IMR-90 (cell line): ENCODE measurements at places on chromosomes 16 and 17. TPM values are rescaled to one million over a fixed set of nuclear protein-coding genes. Genes with fewer than 3 reads are reported as not detected.

DNA sequence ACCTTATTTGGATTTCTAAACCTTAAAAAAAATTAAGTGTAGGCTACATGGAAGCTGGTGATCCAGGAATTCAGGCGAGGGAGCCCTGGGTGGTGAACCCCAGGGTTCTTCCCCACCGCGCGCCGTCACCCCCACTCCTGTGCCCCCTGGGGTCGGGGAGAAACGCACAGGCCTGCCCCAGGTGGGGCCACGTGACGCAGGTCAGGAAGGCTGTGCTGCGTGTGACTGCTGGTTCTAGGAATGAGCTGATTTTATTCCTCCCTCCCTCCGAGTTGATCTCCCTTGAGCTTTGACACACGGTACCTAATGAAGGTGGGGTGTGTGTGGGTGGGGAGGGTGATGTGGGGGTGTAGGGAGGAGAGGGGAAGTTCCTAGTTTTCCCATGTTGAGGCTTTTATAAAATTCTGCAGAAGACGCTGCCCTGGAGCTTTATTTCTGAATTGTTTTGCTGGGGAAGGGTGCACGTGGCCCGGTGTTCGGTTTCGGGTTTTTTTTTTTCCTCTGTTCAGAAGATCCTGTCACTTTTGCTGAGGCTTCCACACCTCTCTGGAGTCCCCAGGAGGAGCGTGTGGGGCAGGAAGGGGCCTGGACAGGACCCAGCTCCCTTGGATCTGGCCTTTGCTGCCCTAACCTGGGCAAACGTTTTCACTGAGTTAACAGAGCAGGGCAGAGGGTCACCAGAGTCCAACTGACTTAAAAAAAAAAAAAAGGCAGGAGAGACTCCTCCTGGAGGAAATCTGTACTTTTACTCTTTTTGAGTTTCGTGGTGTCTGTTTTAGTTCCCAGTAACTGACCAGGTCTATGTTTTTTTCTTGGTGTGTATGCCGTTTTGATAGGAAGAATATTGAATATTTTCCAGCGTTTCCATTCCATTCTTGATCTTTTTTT, 55.8 kb upstream of the GSE1 start:
- no peaks in the 10 kb centered on the region for H3K27me3 ChIP-seq
- peak overlapping the region; percentile 25 for H3K27ac ChIP-seq
- peaks cover 10% of the 10 kb centered on the region for H3K4me1 ChIP-seq
- no peaks in the 10 kb centered on the region for H3K36me3 ChIP-seq
- H3K4me3 ChIP-seq = peak overlapping the region; percentile 93
- no peak for DNase-seq

DNA sequence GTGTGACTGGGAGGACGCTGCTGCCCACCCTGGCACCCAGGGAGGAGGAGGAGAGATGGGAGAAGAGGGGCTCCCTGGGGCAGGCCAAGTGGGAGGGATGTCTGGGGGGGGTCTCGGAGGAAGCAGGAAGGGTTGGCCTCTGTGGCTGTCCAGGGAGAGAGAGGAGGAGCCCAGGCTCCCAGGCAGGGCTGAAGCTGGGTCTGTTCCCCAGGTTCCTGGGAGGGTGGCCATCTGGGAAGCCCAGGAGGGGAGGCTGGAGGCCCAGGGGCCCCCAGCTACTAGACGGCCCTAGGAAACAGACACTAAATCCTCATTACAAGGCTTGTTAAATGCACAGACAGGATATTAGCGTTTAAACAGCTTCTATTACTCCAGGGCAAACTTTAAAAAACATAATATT, 139.8 kb downstream of the ENGASE start:
- H3K27me3 ChIP-seq = peaks cover 41% of the 10 kb centered on the region; the same call in 1 of the 2 replicates
- H3K36me3 ChIP-seq = no peaks in the 10 kb centered on the region
- no peak overlapping the region for H3K27ac ChIP-seq

Gene TBC1D3K
- total RNA-seq = not detected in 2 replicates

- H3K4me3 ChIP-seq = no peak overlapping the region
- H3K27me3 ChIP-seq = no peaks in the 10 kb centered on the region
Measured at GRCh38 chr17:41442739-41443138, 2.0 kb upstream of the KRT38 start.

- no peak overlapping the region for H3K4me3 ChIP-seq
- H3K27me3 ChIP-seq = no peaks in the 10 kb centered on the region
- DNase-seq = peak; percentile 95
- H3K36me3 ChIP-seq = no peaks in the 10 kb centered on the region
- peak overlapping the region; percentile 95 for H3K27ac ChIP-seq
Measured at GRCh38 chr17:50212121-50212843, 10.9 kb upstream of the COL1A1 start.

Gene HID1
- total RNA-seq = 0.18 and 0.56 TPM in 2 replicates

DNA sequence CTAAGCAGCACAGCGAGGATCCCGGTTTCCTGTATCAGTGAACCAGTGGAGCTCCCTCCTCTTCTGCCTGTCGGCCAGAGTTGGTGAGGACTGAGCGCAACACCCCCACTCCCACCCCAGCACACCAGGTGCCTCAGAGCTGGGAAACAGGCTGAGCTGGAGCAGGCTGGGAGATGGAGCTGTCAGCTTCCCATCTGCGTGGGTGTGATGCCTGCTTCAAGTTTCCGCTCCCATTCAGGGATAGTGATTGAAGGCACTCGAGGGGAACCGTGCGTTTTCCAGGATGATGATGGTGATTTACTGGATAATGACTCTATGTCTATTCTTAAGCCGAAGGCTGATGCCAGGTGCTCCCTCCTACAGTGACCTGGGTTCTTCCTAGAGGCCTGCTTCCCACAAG, 144.5 kb downstream of the TMEM132E start:
- no peak overlapping the region for H3K4me3 ChIP-seq
- no peaks in the 10 kb centered on the region for H3K4me1 ChIP-seq
- H3K27ac ChIP-seq = no peak overlapping the region
- H3K36me3 ChIP-seq = no peaks in the 10 kb centered on the region
- DNase-seq = no peak
- H3K27me3 ChIP-seq = no peaks in the 10 kb centered on the region

Gene KCNJ18
- not detected in 2 replicates for total RNA-seq

DNA sequence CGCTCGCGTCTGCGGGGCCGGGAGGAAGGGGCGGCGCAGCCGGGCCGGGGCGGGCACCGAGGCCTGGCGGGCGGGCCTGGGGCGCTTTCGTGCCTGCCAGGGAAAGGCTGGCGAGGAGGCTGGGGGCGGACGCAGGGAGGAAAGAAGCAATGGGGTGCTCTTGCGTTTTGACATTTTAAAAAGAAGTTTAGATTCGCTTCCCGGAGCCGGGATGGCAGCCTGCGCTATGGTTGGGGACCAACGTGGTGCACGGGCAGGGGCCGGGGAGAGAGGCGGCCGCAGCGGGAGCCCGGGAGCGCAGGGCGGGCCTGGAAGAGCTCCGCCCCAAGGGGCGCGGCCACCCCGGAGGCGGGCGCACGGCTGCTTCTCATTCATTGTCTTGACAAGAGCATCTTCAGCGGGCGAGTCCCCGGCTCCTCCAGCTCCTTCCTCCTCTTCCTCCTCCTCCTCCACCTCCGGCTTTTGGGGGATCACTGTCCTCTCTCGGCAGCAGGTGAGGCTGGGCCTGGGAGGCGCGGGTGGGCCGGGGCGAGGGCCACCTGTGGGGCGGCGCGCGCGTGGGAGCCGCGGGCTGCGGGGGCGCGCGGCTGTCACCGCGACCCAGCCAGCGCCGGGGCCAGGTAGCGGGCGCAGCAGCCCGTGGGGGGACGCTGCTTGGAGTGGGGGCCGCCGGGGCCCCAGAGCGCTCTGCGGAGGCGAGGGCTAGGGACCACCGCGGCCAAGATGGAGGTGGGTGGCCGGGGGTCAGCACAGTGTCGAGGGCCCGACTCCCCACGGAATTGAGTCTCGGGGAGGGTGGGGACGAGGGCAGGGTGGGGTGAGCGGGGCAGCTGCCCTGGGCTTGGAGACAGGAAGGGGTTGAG, at the start of gene CORO1A:
TSS of gene CORO1A (plus strand) at position 370 of the 863 bp plus-strand sequence. CDS start 1,608 bp downstream, outside the sequence.
- peaks cover 1% of the 10 kb centered on the region; the same call in 1 of the 2 replicates for H3K36me3 ChIP-seq
- peak; percentile 67 for DNase-seq
- H3K27me3 ChIP-seq = no peaks in the 10 kb centered on the region

DNA sequence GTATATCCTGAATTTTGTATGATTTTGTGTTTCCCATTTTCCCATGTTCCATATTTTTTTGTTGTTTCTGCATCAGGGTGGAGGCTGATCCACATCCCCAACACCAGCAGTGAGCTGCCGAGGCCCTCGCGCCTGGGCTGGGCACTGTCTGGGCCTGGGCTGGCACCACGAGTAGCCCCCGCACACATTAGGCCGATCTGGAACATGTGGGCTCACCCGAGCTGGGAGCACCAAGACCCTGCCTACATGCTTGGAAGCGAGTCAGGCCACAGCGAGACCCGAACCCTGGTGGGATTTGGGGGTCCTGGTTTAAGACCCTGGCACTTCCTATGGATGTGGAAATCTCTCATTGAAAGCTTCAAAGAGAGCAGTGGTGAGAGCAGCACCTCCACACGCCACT, 8.5 kb downstream of the KCTD5 start:
- H3K27ac ChIP-seq = no peak overlapping the region
- H3K27me3 ChIP-seq = no peaks in the 10 kb centered on the region
- no peak overlapping the region for H3K4me3 ChIP-seq
- peaks cover 6% of the 10 kb centered on the region; the same call in 1 of the 2 replicates for H3K4me1 ChIP-seq
- peaks cover 7% of the 10 kb centered on the region; the same call in 1 of the 2 replicates for H3K36me3 ChIP-seq

Gene NPIPB13
- total RNA-seq = 0.28 and 0.54 TPM in 2 replicates

GRCh38 chr16:86993426-86994110, 323.6 kb downstream of the C16orf95 start:
- H3K27ac ChIP-seq = no peak overlapping the region; the same call in 1 of the 2 replicates
- H3K4me1 ChIP-seq = peaks cover 9% of the 10 kb centered on the region
- no peak for DNase-seq
- H3K27me3 ChIP-seq = no peaks in the 10 kb centered on the region

Gene EPX
- not detected in 2 replicates for total RNA-seq

Gene MRC2
- 37.5 and 39.3 TPM in 2 replicates for total RNA-seq

Gene SPECC1
- 26.2 and 35.3 TPM in 2 replicates for total RNA-seq

DNA sequence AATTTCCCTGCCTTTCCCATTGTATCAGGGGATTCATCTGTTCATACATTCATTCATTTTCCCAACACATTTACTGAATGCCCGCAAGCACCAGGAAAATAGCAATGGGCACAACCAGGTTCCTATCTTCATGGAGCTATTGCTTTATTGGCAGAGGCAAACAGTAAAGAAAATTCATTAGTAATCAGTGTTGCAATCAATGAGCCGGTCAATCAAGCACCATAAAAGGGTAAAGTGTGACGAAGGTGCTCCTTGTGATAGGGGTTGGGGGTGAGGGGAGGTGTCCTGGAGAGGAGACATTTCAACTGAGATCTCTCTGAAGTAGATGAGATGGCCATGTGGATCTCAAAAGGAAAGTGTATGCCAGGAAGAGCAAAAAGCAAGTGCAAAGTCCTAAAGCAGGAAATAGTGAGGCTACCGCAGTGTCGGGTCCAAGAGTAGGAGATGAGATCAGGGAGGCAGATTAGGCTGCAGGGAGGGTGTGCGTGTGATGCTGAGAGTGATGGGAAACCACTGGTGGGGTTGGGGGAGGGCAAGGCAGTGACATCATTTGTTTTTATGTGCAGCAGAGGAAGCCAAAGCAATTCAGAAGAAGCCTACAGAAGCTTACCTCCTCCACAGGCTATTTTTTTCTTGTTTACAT, 28.4 kb downstream of the CDH13 start:
- DNase-seq = peak; percentile 94
- H3K36me3 ChIP-seq = no peaks in the 10 kb centered on the region
- no peak overlapping the region for H3K4me3 ChIP-seq
- peak overlapping the region; percentile 71 for H3K27ac ChIP-seq

Gene TM4SF5
- total RNA-seq = not detected in 2 replicates

GRCh38 chr16:12653820-12654392, 149.8 kb downstream of the CPPED1 start:
- no peak overlapping the region for H3K27ac ChIP-seq
- no peaks in the 10 kb centered on the region for H3K36me3 ChIP-seq
- DNase-seq = no peak
- no peak overlapping the region for H3K4me3 ChIP-seq
- no peaks in the 10 kb centered on the region for H3K4me1 ChIP-seq

Gene VPS9D1
- total RNA-seq = 1.8 and 1.9 TPM in 2 replicates

Gene SLFN14
- not detected in 2 replicates for total RNA-seq

Gene ENPP7
- not detected in 2 replicates for total RNA-seq

Gene PRDM7
- total RNA-seq = not detected in 2 replicates

DNA sequence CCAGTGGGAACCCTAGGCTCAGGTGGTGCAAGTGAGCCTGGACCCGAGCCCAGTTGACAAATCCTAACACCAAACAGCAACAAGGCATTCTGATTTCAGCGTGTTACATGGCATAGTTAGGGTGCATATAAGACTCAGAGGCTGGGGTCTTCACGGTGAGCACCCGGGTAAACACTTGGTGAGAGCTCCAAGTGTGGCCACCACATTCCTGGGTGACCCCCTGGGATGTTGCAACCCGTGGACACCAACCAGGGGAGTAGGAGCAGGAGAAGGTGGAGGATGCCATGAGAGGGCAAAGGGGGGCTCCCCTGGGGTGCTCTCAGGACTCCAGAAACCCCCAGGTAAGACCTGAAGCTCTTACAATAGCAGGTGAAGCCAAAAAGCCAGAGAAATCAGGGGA, 69.9 kb upstream of the CDH5 start:
- no peak for DNase-seq
- H3K27me3 ChIP-seq = peaks cover 65% of the 10 kb centered on the region
- no peak overlapping the region for H3K27ac ChIP-seq
- no peaks in the 10 kb centered on the region for H3K4me1 ChIP-seq

Gene MATCAP1
- 7.5 and 8.2 TPM in 2 replicates for total RNA-seq

DNA sequence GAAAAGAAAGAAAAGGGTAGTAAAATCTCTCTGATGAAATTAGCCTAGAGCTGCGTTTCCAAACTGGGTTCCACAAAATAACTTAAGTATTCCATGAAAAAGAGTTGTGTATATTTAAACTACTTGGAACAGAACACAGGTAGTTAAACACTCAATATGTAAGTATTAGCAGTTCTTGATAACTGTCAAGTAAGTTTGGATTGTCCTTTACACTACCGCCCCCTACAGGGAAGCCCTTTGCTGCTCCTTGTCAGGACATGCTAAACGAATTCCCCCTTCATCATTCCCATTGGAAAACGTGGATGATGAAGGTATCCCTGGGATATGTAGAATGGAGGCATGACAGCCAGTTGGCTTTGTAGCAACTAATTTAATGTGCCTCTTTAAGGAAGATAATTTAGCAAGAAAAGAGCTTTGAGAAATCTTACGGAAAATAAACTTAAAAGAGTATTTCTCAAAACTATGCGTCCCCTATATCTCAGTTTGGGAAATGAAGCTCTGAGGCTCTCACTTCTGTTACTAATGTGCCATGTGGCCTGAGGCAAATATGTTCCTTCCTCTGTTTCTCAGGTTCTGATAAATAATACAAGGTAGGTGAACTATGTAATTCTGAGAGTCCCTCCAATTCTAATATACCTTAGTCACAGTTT, 18.8 kb downstream of the NCBP3 start:
- H3K27ac ChIP-seq = no peak overlapping the region
- no peaks in the 10 kb centered on the region for H3K27me3 ChIP-seq
- DNase-seq = peak; percentile 66
- peaks cover 10% of the 10 kb centered on the region for H3K4me1 ChIP-seq
- H3K4me3 ChIP-seq = no peak overlapping the region

Gene CACNA1H
- total RNA-seq = 1.6 and 1.7 TPM in 2 replicates

Gene RPTOR
- 10.8 and 11.1 TPM in 2 replicates for total RNA-seq

GRCh38 chr17:27741361-27741861, 58.9 kb downstream of the NOS2 start:
- H3K4me3 ChIP-seq = no peak overlapping the region
- no peaks in the 10 kb centered on the region for H3K36me3 ChIP-seq
- H3K27me3 ChIP-seq = peaks cover 1% of the 10 kb centered on the region
- no peak overlapping the region for H3K27ac ChIP-seq
- DNase-seq = peak; percentile 10
- H3K4me1 ChIP-seq = no peaks in the 10 kb centered on the region

- peak overlapping the region; percentile 73 for H3K27ac ChIP-seq
- DNase-seq = no peak
- no peak overlapping the region for H3K4me3 ChIP-seq
Measured at GRCh38 chr17:27585792-27586191, 45.2 kb upstream of the LGALS9 start.
